ENCODE measurements at places on chromosomes 1 and 21.

GRCh38 chr1:31432592-31433395 lies 19.8 kb downstream of the SERINC2 start:
- no peak for DNase-seq

GRCh38 chr1:208950206-208950605 lies 633.3 kb upstream of the CAMK1G start:
- DNase-seq = no peak

- no peak for DNase-seq
Observed at GRCh38 chr1:70487459-70487815, 76.4 kb downstream of the CTH start.

- DNase-seq = no peak
Observed at GRCh38 chr1:202203238-202204039, 9.8 kb downstream of the LGR6 start.

DNA sequence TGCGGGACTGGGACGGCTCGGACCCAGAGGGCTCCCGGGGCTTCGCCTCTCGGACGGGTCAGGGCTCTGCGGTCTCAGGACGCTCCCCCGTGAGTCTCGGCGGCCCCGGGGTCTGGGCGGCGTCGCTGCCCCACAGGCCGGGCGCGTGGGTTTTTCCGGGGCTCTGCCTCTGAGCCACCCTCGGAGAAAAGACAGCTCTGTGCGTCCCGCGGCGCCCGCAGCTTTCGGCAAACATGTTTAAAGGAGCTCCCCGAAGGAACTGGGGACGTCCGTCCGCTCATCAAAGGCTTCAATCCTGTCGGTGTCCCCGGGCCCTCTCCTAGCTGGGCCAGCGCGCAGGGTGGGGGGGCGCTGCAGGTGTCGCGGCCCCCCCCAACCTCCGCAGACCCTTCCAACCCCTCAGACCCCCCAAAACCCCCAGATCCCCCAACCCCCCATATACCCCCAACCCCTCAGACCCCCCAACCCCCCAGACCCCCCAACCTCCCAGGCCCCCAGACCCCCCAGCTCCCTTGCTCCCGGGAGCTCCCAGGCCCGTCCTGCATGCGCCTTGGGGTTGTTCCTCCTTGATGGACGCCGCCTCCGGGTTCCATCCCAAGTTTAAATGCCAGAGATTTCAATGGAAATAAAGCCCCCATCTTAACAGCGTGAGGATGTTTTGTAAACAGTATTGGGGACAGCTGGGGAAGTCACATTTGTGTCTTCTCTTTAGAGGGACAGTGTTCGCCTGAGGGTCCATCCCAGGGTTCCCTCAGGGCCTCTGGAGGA lies 996 bp upstream of the C1orf159 start:
- peak; percentile 35 for DNase-seq

GRCh38 chr1:225937048-225937968 lies 3.7 kb downstream of the LEFTY2 start:
- DNase-seq = no peak

DNA sequence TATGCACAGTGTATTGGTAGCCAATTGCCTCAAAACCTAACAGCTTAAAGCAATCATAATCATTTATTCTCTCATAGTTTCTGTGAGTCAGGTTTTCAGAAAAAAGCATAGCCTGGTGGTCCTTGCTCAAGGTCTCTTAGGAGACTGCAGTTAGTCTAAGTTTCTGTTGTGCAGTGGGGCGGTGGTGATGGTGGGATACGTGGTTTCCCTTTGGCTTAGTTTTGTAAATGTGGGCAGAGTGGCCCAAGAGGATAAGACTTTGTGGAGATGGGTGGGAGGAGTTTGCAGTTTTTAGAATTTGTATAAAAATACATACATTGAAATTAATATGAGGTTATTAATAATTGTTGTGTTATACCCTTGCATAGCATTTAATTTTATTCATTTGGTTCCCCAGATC lies 68.6 kb downstream of the NOS1AP start:
- DNase-seq = no peak

GRCh38 chr1:29579821-29580425 lies 343.6 kb downstream of the PTPRU start:
- no peak for DNase-seq

GRCh38 chr1:216532251-216532798 lies 109.1 kb upstream of the USH2A start:
- DNase-seq = no peak

GRCh38 chr1:1020415-1021009 lies 592 bp downstream of the AGRN start:
- DNase-seq = peak; percentile 63

- no peak for DNase-seq
Observed at GRCh38 chr1:169202791-169203665, 96.5 kb downstream of the ATP1B1 start.

- DNase-seq = no peak
Observed at GRCh38 chr1:8163039-8163438, 136.9 kb upstream of the ERRFI1 start.

GRCh38 chr1:58927041-58927721 lies 143.3 kb upstream of the JUN start:
- DNase-seq = no peak

- DNase-seq = no peak
Observed at GRCh38 chr1:53681351-53681976, 57.5 kb downstream of the GLIS1 start.

DNA sequence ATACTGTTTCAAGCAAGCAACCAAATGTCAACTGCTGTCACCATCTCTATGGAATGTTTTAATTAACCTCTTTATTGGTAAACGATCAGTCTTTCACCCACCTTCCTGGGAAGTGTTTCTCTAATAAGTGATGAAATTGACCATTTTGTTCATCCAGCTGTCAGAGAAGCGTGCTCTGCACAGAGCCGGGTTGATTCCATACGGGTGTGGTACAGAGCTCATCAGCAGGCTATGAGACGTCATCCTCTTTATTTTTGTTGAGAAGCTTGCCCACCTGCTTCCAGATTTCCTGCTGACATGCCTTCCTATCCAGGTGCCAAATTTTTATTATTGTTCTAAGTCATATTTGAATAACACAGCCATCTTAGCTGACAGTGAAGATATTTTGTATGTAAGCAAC lies 482.5 kb downstream of the RWDD3 start:
- no peak for DNase-seq

DNA sequence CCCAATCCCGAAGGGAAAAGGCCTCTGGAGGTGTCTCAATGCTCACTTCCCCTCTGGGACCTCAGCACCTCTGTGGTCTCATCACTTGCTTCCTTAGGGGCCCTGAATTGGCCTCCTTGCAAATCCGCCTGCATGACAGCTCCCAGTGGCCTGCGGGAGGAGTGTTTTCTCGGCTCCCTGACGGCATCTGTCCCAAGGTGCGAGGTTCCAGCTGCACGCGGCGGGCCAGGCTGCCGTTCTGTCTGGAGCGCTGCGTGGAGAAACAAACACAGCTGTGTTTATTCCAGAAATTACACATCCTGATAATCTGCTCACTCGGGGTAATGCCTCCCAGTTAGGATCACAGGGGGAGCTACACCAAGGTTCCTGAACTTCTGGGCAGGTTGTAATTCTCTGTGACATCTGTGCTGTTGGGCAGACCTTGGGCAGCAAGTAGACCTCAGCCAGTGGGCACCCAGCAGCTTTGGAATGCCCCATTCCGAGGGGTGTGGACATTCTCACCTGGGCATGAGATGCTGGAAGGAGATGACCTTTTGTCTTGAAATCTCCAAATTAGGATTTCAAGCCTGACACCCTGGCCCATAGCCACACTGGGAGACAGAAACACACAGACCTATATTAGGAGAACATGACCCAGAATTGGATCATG lies 18.2 kb downstream of the EPHB2 start:
- no peak for DNase-seq

DNA sequence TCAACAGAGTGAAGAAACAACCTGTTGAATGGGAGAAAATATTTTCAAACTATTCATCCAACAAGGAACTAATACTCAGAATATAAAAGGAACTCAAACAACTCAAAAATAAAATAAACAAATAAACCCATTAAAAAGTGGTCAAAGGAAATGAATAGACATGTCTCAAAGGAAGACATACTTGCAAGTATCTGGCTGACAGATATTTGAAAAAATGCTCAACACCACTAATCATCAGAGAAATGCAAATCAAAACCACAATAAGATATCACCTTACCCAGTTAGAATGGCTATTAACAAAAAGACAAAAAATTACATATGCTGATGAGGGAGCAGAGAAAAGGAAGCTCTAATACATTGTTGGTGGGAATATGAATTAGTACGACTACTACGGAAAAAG lies 38.2 kb downstream of the TNFSF4 start:
- no peak for DNase-seq

DNA sequence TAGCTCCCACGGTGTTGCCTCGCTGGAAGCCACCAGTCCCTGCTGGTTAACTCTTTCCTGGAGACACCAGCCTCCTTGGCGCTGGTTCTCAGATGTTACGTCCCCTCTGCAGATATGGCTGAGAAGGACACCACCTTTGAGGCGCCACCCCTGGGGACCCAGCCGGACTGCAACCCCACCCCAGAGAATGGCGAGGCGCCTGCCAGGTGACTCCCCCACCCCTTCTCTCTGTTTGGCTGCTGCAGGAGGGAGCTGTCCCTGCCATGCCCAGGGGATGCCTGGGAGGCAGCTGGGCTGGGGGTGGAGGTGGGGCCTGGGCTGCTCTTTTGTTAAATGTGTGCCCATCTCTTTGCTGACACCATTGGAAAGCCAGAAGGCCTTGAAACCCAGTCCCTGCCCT lies 43.6 kb upstream of the TNFRSF1B start:
- DNase-seq = no peak

GRCh38 chr1:52057255-52057654 lies 1.2 kb downstream of the BTF3L4 start:
- DNase-seq = no peak

All from CD4-positive, alpha-beta T cell (primary cell).